ENCODE measurements at places on chromosomes 6 and 20.

- DNase-seq, result no peak
Measured at GRCh38 chr20:25116739-25117458, 35.0 kb upstream of the VSX1 start.

DNA sequence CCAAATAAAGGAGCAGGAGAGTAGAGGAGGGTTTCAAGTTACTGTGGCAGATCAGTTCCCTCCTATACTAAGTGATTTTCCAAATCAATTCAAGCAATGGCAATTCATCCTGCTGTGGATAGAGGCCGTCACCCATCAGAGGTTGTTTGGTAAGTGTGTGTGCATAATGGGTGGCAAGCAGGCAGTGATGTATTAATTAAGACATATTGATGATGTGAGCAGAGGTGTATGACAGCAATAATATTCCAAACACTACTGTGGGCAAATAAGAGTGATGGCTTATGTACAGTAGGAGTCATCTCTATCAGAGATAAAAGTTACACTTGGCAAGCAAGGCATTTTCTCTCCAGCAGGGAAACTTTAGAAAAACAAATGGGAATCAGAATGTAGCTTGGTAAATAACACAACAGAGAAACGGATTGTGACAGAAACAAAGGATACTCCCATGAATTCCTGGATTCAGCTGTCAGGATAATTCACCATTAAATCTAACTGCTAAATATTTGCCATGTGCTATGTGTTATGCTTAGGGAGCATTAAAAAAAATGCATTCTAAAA, 196.3 kb downstream of the KHDC1L start:
- DNase-seq, result no peak

GRCh38 chr6:69914015-69914485, 47.7 kb downstream of the COL19A1 start:
- no peak for DNase-seq

GRCh38 chr6:123529058-123529457, 107.7 kb downstream of the TRDN start:
- no peak for DNase-seq

- no peak for DNase-seq
Measured at GRCh38 chr6:100138346-100139022, 144.5 kb upstream of the MCHR2 start.

- no peak for DNase-seq
Measured at GRCh38 chr6:167796192-167796981, 30.3 kb upstream of the AFDN start.

DNA sequence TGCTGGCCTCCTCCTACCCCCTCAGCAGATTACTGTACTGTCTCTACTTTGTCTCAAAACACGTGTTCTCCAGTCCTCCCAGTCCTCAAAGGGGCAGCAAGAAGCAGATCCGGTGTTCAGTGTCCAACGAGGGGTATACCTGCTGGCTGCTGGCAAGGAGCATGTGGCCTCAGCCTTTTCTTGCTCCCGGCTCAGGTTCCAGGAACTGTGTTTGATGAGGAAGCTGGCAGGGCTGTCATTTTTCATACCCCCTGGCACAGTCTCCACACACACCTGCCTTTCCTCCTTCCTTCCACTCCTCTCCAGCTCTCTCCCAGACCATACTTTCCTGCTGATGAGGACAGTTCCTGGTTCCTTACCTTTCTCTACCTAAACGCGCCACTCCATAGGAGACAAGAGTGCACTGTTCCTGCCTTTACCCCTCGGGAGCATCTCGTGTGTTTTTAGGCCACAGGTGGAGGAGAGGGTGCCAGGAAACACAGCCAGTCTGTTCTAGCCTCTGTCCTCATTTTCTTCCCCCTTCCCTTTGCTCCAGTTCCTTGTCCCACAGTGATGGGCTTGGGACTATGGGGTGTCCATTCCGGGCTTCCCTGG, 77.2 kb downstream of the SSR1 start:
- no peak for DNase-seq

DNA sequence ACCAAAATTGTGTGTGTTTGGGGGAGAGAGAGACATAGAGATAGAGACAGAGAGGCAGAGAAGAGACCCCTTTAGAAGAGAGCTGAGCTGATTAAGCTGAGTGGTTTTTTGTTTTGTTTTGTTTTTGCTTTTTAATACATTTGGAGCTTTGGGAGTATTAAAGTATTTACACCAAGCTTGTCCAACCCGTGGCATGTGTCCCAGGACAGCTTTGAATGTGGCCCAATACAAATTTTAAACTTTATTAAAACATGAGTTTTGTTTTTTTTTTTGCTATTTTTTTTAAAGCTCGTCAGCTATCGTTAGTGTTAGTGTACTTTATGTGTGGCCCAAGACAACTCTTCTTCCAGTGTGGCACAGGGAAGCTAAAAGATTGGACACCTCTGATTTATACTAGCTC, 56.0 kb downstream of the MRAP2 start:
- no peak for DNase-seq

- DNase-seq, result no peak
Measured at GRCh38 chr6:47114460-47114859, 72.3 kb upstream of the ADGRF1 start.

- no peak for DNase-seq
Measured at GRCh38 chr6:138979813-138980668, 8.0 kb downstream of the REPS1 start.

DNA sequence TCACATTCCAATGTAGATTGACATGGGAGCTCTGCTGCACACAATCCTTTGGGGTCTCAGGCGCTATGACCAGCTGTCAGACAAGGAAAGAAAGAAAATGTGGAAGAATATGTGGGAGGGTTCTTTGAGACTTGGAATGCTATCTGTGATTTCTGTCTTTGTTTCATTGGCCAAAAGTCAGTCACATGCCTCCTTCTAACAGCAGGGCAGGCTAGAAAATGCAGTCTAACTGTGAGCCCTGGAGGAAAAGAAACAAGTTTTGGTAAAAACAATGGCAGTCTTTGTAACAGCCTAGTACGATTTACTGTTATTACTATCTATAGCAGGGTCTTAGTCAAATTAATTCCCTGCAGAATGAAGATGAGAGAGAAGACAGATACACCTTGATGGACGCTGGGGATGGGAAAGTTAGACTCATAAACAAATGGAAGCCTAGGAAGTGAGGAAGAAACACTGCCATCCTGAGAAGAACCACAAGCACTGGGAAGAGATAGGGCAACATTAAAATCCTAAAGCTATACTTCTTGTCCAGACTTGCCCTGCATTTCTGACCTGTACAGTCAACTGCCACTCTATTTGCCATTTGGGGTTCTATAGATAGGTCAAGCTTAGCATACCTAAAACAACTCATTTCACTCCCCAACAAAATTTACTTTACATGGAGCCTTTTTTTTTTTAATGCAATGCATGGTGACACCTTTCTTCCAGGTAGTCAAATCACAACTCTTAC, 833.0 kb downstream of the KIF16B start:
- DNase-seq, result no peak

DNA sequence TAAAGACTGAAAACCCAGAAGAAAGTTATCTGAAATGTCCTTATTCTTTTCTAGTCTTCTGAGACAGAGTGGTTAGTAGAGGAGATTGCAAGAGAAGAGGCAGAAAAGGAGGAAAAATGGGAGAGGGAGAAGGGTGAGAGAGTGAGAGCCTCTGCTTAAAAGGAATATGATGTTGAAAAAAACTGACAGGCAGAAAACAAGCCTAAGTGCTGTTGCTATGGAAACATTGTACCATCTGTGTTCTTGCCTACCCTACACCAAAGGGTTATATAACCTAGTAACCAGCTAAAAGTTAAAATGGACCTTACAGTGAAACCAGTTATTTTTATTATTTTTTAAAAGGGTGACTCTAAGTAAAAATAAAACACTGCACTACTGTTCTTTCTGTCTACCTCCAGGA, 28.3 kb upstream of the SH3BGRL2 start:
- no peak for DNase-seq

- no peak for DNase-seq
Measured at GRCh38 chr20:48846516-48847492, 19.0 kb upstream of the PREX1 start.

DNA sequence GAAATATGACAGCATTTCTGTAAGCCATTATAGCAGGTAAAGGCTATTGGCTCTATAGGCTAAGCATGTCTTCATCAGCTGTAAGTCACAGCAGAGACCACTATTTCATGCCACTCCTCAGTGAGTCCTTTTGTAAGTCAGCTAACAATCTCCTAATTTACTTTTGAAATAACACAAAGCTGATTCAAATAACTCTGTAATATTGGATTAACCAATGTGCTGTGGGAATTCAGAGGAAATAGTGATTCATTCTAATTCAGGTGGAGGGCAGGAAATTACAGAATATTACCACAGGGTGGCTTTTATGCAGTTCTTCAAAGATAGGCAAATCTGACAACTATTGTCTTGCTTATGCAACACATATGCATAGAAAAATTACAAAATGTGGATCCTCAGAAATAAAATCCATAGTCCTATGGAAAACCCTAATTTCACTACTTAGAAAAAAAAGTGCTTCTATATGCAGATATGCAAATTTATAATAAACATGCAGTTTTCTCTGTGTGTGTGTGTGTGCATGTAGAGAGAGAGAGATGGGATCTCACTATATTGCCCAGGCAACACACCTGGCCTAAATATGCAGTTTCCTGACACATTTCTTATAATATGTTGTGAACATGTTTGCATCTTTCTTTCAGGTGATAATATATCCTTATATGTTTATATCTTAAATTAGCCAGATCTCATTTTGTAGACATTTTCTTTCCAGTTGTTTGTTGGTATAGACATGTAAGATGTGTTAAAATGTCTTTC, 4.8 kb upstream of the SMIM28 start:
- no peak for DNase-seq

DNA sequence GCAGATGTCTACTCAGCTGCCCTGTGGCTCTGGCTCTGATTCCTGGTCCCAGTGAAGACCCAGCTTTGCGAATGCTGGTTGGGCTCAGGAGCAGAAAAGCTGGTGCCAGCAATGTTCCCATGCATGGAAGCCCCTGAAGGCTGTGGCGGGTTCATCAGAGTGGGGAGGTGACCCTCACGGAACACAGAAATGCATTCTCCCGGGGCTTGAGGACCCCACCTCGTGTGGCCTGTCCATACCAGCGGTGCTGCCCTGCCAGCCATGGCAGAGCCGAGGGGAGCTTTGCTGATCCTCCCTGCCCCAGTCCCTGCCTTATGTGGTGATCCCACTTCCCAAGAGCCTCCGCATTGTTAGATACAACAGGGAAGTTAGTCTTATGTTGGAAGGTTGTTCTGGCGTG, 157.7 kb upstream of the THBS2 start:
- DNase-seq, result no peak

- no peak for DNase-seq
Measured at GRCh38 chr6:12845224-12846004, 128.8 kb downstream of the PHACTR1 start.
